Type B pancreatic cell (in vitro differentiated cells): ENCODE measurements at places on chromosomes 13 and 19. TPM values are rescaled to one million over a fixed set of nuclear protein-coding genes. Genes with fewer than 3 reads are reported as not detected.

CABP5 gene
- total RNA-seq, result not detected in 2 replicates

LILRB5 gene
- not detected in 2 replicates for total RNA-seq

KRTDAP gene
- total RNA-seq, result 0.80 and 2.0 TPM in 2 replicates

PDE4C gene
- 0.33 and 0.89 TPM in 2 replicates for total RNA-seq

- no peak overlapping the region for H3K27ac ChIP-seq
- no peak overlapping the region for H3K4me3 ChIP-seq
- no peaks in the 10 kb centered on the region for H3K4me1 ChIP-seq
Observed at GRCh38 chr19:34066007-34066643, 106.2 kb upstream of the LSM14A start.

ZNF667 gene
- 0.10 TPM in 1 of 2 replicates, not detected in the other for total RNA-seq

DNA sequence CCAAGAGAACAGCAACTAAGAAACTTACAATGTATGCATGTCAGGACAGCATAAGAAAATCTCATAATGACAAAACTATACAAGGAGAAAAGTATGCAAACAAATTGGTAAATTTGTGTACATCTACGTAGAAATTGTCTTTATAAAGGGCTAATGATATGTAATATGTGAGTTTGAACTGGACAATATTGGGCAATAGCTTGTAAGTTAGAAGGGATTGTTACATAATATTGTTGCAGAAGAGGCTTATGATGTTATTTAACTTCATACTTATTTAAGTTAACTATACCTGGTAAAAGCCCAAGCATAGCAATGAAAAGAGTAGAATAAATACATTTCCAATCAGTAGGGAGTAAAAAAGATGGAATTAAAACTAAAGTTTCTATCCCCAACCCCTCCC is 134.0 kb downstream of the MAB21L1 start:
- no peak overlapping the region for H3K27ac ChIP-seq
- no peaks in the 10 kb centered on the region for H3K27me3 ChIP-seq
- no peaks in the 10 kb centered on the region for H3K36me3 ChIP-seq
- no peak for DNase-seq

DNA sequence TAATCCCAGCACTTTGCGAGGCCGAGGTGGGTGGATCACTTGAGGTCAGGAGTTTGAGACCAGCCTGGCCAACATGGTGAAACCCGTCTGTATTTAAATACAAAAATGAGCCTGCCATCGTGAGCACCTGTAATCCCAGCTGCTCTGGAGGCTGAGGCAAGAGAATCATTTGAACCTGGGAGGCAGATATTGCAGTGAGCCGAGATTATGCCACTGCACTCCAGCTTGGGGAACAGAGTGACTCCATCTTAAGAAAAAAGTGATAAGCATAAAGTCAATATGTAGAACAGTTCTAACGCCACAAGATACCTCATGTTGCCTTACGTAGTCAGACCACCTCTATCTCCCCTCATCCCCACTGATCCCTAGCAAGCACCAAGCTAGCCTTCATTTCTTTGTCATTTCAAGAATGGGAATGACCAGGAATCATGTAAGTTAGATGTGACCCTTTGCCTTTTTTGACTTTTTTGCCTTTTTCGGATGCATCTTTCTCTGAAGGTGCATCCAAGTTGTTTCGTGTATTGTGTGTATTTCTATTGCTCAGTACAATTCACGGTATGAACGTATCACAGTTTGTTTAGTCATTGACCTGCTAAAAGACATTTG is 6.4 kb downstream of the RPL21 start:
- H3K27ac ChIP-seq, result peak overlapping the region; percentile 16
- peaks cover 50% of the 10 kb centered on the region for H3K36me3 ChIP-seq
- H3K4me3 ChIP-seq, result no peak overlapping the region
- H3K27me3 ChIP-seq, result no peaks in the 10 kb centered on the region

FAM83E gene
- 6.1 and 8.1 TPM in 2 replicates for total RNA-seq

GRCh38 chr13:46797501-46798237 is 708 bp upstream of the ESD start:
- peaks cover 3% of the 10 kb centered on the region for H3K27me3 ChIP-seq
- H3K36me3 ChIP-seq, result peaks cover 5% of the 10 kb centered on the region
- H3K27ac ChIP-seq, result peak overlapping the region; percentile 93
- H3K4me1 ChIP-seq, result peaks cover 22% of the 10 kb centered on the region
- H3K4me3 ChIP-seq, result peak overlapping the region; percentile 97
- DNase-seq, result no peak

TNFRSF19 gene
- 60.6 and 64.4 TPM in 2 replicates for total RNA-seq

ZNF573 gene
- 8.9 and 12.5 TPM in 2 replicates for total RNA-seq

DNA sequence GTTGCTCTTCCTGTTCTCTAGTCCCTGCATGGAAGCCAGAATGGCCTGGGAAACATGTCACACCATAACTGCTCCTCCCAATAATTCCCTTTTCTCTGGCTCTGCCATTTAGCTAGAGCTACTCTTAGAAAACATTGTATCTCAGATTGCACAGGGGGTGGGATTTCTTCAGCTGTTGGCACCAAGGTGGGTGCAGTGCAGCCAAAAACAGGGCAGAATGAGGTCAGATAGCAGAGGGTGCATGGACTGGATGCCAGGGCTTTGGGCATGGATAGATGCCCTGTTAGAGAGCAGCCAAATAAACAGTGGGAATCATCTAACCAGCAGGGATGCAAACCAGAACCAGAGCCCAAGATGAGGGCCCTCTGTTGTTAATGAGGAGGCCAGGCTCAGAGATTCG is 4.9 kb upstream of the AMER2 start:
- H3K4me1 ChIP-seq, result peaks cover 12% of the 10 kb centered on the region
- no peaks in the 10 kb centered on the region for H3K36me3 ChIP-seq
- no peak for DNase-seq
- H3K27me3 ChIP-seq, result peaks cover 70% of the 10 kb centered on the region
- H3K4me3 ChIP-seq, result no peak overlapping the region

- H3K4me3 ChIP-seq, result no peak overlapping the region
- DNase-seq, result no peak
- H3K4me1 ChIP-seq, result peaks cover 14% of the 10 kb centered on the region
- no peak overlapping the region for H3K27ac ChIP-seq
- peaks cover 7% of the 10 kb centered on the region for H3K36me3 ChIP-seq
- peaks cover 43% of the 10 kb centered on the region for H3K27me3 ChIP-seq
Observed at GRCh38 chr13:43329702-43330101, 306.3 kb downstream of the DNAJC15 start.

DNA sequence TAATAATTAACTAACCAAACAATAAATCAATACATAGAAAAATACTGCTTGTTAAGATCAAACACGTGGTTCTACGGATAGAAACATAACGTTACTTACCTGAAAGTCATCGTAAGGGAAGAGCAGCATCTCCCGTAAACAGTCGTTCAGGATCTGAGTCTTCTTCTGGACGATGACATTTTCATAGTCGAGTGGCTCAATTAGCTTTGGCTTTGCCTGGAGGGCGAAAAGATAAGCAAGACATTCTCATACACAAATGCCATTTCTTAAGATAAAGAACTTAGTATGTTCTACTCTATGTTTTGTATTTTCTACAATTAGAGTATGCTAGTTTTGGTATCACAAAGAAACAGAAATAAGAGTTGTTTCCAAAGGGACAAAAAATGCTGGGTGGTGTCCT is 22.5 kb downstream of the DOCK9 start:
- peaks cover 16% of the 10 kb centered on the region for H3K4me1 ChIP-seq
- H3K27ac ChIP-seq, result no peak overlapping the region
- no peak for DNase-seq
- no peak overlapping the region for H3K4me3 ChIP-seq
- H3K27me3 ChIP-seq, result no peaks in the 10 kb centered on the region
- H3K36me3 ChIP-seq, result peaks cover 4% of the 10 kb centered on the region

DNA sequence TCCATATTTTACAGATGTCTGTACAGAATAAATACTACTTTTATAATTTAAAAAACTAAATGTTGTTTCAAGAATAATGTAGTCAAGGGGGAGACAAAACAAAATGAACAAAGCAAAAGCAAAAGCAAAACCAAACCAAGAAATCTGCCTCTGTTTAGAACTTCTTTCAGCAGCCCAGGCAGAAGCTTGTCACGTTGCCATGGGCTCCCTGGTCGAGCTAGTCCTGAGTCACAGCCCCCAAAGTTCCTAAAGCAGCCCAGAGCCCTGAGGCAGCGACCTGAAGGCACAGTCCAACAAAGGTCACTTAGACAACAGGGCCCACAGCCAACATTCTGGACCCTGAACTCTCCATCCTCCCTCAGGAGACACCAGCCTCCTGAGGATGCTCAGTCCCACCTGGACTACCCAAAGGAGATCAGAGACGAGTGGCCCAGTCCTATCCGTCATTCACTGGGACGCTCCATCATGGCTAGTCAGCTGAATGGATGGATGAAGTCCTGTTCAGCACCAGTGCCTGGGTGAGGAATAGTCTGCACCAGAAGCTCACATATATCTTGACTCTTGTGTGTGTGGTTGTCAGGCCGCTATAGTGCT is 41.7 kb downstream of the SIAH3 start:
- peaks cover 10% of the 10 kb centered on the region for H3K4me1 ChIP-seq
- no peak overlapping the region for H3K27ac ChIP-seq
- no peaks in the 10 kb centered on the region for H3K36me3 ChIP-seq
- H3K27me3 ChIP-seq, result peaks cover 7% of the 10 kb centered on the region
- no peak for DNase-seq

- H3K4me1 ChIP-seq, result no peaks in the 10 kb centered on the region
- peaks cover 5% of the 10 kb centered on the region for H3K36me3 ChIP-seq
- no peak overlapping the region for H3K27ac ChIP-seq
- DNase-seq, result no peak
Observed at GRCh38 chr19:45306518-45307027, 16.1 kb downstream of the CKM start.

DLL3 gene
- total RNA-seq, result 0.74 and 2.7 TPM in 2 replicates

- no peak overlapping the region for H3K27ac ChIP-seq
- no peak for DNase-seq
- no peaks in the 10 kb centered on the region for H3K36me3 ChIP-seq
- H3K4me3 ChIP-seq, result no peak overlapping the region
- H3K27me3 ChIP-seq, result no peaks in the 10 kb centered on the region
Observed at GRCh38 chr13:102517959-102518358, 78.8 kb upstream of the TPP2 start.
